ENCODE measurements at places on chromosomes 6 and 20.

GRCh38 chr6:156919370-156919769 is 142.2 kb downstream of the ARID1B start:
- DNase-seq: no peak

- DNase-seq: no peak
Observed at GRCh38 chr6:165086814-165087213, 222.6 kb downstream of the C6orf118 start.

DNA sequence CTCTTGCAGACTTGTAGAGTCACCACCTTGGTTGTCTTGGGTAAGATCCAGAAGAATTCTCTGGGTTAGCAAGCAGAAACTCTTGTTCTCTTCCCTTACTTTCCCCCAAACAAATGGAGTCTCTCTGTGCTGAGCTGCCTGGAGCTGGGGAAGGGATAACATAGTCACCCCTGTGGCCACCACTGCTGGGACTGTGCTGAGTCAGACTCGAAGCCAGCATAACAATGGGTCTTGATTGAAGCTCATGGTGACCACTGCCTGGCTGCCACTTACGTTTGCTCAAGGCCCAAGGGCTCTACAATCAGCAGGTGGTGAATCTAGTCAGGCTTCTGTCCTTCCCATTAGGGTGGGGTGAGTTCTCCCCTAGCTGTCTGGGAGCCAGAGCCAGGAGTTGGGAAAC is 15.4 kb upstream of the ERVFRD-1 start:
- DNase-seq: no peak

- DNase-seq: no peak
Observed at GRCh38 chr6:47655719-47656595, 42.4 kb upstream of the ADGRF4 start.

GRCh38 chr20:64003960-64004725 is 23.2 kb downstream of the PRPF6 start:
- DNase-seq: no peak

GRCh38 chr6:13668291-13668928 is 43.2 kb downstream of the RANBP9 start:
- no peak for DNase-seq

DNA sequence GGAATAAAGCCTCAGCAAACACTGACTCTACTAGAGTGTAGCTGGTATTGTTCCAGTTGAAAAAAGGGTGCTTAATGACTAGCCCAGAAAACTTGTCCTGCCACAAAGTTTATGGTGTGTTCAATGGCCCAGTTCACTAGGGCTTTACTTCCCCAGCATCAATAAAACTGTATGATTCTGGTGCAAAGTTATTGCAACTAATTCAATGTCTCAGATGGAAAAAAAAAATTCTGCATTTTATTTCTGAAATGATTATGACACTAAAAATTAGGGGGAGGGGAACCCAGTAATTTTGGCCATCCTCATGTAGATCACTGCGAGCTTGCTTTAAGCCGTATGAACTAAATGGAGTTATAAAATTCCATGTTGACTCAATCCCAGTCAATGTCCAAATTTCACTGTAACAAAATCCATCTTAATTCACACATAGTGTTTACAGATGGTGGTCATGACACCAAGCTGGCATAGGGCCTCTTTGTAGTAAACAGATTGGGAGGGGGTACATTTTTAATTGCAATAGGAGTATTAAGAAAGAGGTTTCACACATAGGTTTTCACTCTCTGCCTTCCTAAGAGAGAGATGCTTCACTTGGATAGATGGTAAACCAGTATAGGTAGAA is 41.2 kb downstream of the PTPRK start:
- no peak for DNase-seq

Data from stimulated activated CD4-positive, alpha-beta T cell treated with anti-CD3 and anti-CD28 coated beads, Interleukin-1b, Interleukin-23, amount 100 ng/mL, for 1 hour (primary cell).